ENCODE measurements at places on chromosomes 4 and X.

GRCh38 chr4:1477045-1477840, 71.0 kb upstream of the NKX1-1 start:
- no peak for DNase-seq

DNA sequence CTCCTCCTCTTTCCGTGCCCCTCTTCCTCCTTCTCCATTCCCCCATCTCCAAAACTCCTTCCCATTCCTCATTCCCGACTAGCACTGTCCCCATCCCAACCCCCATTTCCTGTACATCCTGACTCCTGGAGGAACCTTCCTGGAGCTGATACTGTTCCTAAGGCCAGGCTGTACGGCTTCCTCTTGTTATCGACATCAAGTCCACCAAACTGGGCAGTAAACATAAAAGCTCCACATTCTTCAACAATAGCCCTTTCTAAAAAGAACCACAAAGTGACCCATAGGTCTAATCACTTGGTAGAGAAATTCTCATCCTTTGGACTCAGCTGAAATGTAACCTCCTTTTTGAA, 22.9 kb downstream of the AWAT2 start:
- no peak for DNase-seq

- no peak for DNase-seq
These were observed 26.7 kb downstream of the PNMA6E start for GRCh38 chrX:153374426-153374825.

- DNase-seq = no peak
These were observed 147.2 kb upstream of the DKK2 start for GRCh38 chr4:107183155-107183774.

DNA sequence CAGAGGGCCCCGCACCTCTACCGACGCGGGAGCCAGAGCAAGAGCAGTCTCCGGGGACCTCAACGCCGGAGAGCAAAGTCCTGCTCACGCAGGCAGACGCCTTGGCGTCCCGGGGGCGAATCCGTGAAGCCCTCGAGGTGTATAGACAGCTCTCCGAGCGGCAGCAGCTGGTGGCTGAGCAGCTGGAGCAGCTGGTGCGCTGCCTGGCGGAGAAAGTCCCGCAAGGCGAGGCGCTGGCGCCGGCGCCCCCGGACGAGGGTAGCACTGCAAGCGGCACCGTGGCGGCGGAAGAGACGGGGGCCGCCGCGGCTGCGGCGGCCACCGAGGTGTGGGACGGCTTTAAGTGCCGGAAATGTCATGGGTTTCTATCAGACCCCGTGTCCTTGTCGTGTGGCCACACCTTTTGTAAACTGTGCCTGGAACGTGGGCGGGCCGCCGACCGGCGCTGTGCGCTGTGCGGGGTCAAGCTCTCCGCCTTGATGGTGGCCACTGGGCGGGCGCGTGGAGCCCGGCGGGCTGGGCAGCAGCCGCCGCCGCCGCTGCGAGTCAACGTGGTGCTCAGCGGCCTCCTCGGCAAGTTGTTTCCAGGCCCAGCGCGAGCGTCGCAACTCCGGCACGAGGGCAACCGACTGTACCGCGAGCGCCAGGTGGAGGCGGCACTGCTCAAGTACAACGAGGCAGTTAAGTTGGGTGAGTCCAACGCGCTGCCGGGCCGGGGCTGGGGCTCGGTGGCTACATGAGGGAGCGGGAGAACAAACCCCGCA, 672 bp downstream of the LONRF3 start:
- DNase-seq = peak; percentile 48

DNA sequence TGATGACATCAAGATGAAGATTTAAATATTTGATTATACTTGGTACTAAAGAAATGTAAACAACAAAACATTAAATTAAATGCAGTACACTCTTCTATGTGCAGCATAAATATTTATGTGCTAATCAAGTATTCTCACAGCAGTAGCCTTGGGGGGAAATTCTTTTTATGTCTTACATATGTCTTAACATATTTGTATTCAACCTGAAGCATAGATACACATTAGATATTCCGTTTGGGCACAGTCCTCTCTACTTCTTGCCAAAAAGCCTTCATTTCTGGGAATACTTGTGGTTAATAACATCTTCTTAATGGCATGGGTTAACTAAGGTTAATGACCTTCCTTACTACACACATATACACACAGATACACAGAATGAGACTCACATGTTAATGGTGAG, 19.8 kb downstream of the TMPRSS11F start:
- no peak for DNase-seq

GRCh38 chr4:107548211-107548905, 171.7 kb downstream of the PAPSS1 start:
- DNase-seq = no peak

DNA sequence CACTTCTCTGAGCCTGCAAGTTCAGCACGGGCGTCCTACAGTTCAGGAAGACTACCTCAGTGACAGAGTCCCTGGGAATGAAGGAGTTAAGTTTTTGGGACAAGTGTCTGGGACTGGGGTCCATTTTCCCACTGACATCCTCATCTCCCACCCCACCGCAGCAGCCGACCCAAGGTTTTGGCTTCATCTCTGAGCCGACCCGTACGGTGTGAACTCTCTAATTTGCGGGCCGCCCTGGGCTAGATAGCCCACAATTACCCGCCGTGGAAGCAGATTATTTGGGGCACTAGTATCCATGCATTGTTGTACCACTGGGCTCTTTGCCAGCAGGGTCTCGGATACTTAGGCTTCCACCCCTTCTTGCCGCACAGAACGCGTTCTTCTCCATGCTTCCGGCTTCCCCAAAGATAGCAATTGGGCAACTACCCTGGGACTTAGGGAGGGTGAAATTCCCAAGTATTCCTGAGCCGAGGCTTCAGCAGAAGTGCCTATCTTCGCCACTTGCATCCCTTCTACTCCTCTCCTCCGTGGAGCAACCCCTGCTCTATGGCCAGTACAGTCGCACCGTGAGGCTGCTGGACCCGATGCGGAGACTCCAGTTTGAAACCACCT, 2.4 kb downstream of the IL1RAPL2 start:
- no peak for DNase-seq

- DNase-seq = no peak
These were observed 7.1 kb upstream of the SMARCA1 start for GRCh38 chrX:129530410-129530809.
